Endodermal cell (in vitro differentiated cells): ENCODE measurements at places on chromosomes 12 and 14.

DNA sequence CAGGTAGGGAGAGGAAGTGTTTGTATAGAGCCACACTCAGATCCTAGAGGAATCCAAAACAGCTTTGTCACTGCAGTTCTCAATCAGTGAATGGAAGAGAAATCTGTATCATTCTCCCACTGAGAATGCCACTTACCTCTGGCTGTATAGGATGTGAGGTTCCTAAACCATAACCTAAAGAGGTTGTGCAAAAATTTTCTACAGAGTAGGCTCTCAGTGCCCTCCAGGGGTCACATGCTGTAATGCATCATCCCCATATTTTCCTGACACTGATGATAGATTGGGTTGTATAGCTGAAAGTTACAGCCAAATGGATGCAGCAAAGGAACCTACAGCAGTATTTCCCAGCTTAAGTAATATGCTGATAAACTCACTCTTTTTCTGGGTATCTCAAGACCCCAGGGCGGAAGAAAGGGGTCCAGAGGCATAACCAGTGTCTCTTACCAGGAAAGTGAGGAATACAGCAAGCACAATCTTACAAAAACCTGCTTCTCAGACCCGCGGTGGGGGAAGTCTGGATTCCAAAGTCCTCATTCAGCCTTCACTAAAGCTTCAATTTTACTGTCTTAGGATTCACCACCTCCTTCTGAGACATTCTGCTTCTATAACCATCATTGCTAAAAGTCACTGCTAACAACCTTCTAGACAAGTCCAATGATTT, 3.8 kb downstream of the BCDIN3D start:
- peak; percentile 82 for DNase-seq

DNA sequence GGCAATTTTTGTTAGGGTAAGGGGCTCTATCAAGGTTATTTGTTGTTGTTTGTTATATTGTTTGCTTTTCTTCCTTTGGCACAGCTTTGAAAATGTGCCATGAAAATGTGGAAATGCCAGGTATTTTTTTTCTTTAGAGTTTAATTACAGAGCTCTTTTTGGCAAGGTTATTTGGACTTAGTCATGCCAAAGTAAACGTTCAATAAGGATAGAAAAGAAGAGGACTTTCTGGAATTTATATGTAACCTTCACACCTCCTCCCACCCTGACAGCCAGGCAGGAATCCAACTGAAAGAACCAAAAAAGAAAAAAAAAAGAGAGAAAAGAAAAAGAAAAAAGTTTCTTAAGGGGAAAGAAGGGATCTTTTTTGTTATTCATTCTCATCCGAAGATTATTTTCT, 217.8 kb downstream of the KITLG start:
- DNase-seq: no peak

- no peak for DNase-seq
Observed at GRCh38 chr12:90999966-91000365, 4.8 kb downstream of the EPYC start.

- peak; percentile 30 for DNase-seq
Observed at GRCh38 chr14:104320611-104321086, 182.3 kb downstream of the KIF26A start.

DNA sequence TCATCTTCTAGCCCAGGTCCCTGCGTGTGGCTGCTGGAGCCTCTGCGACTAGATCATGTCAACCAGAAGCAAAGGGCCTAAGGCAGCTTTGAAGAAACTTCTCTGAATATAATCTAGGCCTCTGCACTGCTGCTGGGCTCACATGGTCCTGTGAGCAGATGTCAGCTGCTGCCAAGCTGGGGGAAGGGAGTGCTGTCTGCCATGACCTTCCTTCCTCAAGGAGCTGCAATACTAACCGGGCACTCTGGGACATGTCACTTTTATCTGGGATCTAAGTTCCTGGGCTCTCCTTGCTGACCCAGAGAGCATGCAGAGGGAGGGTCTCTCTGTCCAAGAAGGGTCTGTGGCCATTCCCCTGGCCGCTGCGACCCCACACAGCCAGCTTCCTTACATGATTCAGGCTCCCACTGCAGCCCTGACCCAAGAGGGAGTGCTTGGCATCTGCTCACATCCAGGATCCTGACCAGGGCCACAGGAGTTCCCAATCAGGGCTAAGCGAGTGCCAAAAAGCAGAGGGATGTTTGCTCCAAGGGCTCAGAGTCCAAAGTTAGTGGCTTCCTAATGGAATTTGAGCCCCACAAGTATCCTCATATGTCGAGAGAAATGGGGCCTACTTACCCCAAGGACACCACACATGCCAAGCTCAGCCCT, 74.0 kb downstream of the PLEKHG3 start:
- DNase-seq: no peak

GRCh38 chr12:99745121-99745520, 97.6 kb downstream of the GARIN6 start:
- no peak for DNase-seq

- no peak for DNase-seq
Observed at GRCh38 chr12:271161-271560, 8.5 kb upstream of the SLC6A13 start.

- DNase-seq: no peak
Observed at GRCh38 chr14:71362920-71363584, 455.8 kb downstream of the PCNX1 start.

DNA sequence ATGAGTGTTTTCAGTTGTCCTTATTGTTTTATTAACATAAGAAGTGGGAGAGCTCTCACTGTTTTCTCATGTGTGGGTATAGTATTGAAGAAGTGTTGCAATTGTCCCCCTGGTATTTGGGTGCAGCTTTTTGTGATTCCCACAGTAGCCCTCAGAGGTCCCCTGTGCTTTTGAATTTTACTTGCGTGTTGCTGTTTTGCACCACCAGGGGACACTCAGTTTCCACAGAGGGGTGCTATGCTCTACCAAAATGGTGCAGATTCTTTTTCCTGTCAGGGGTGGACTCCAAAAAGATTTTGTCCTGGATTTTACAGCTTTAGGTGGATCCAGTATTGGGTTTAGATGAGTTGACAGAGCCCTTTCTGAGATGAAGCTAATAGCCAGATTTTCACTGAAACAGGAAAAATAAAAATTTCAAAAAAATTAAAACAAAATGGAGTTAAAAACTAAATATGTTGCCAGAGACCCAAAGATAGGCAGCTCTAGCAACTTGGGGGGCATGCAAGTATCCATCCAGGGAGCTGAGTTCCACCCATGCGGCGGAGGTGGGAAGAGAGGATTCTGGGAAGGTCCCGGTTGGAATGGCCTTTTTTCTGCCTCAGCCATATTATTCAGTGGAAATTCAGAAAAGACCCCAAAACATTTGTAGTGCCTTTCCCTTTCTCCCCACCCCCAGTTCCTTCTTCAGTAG, 50.2 kb downstream of the TTLL5 start:
- DNase-seq: peak; percentile 67

- no peak for DNase-seq
Observed at GRCh38 chr14:68254669-68255527, 435.3 kb downstream of the RAD51B start.

GRCh38 chr12:119660076-119660475, 7.9 kb upstream of the PRKAB1 start:
- no peak for DNase-seq

DNA sequence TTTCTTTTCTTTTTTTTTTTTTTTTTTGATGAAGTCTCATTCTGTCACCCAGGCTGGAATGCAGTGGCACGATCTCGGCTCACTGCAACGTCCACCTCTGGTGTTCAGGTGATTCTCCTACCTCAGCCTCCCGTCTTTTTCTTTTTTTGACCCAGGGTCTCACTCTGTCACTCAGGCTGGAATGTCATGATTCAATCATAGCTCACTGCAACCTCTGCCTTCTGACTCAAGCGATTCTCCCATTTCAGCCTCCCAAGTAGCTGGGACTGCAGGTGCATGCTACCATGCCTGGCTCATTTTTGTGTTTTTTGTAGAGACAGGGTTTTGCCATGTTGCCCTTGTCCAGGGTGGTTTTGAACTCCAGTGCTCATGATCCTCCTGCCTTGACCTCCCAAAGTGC, 12.0 kb downstream of the FUT8 start:
- DNase-seq: no peak

DNA sequence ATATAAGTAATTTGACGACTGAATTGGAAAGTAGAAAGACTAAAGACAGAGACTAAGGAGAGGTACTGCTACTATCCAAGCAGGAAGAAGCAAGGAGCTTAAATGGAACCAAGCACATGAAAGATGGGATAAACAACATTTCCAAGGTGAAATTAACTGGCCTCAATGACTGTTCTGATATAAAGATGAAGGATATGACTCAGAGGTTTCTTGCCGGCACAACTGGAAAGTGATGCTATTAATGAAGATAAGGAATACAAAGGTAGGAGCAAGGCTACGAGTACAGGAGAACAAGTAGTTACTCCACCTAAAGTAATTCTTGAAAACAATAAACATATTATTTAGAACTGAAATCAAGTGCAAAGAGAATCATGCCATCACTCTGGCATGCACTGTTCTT, 6.4 kb downstream of the SNX6 start:
- DNase-seq: no peak

GRCh38 chr12:120925740-120926563, 21.8 kb upstream of the SPPL3 start:
- DNase-seq: peak; percentile 96

- peak; percentile 64 for DNase-seq
Observed at GRCh38 chr14:69719501-69719951, 47.4 kb upstream of the SRSF5 start.
